ENCODE measurements at places on chromosomes 3 and 15.
A peak's percentile ranks its signal among the peaks of the same experiment; 100 is the strongest.

- no peak for DNase-seq
Measured at GRCh38 chr15:39488961-39489360, 91.9 kb upstream of the THBS1 start.

DNA sequence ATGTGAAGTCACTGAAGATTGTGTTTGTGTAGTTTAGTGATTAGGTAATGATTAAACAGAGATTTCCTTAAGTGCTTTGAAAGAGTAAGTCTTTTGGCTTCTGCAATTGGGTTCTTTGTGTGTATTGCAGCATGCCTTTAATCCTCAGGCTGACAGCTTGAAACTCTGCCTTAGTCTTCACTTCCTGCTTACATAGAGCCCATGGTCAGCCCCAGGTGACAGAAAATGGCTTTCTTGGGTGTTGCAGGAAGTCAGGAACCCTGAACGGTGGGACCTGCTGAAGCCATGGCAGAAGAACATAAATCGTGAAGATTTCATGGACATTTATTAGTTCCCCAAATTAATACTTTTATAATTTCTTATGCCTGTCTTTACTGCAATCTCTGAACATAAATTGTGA, 61.3 kb downstream of the KBTBD8 start:
- DNase-seq, result no peak

GRCh38 chr3:158528076-158528674, 42.8 kb upstream of the MLF1 start:
- DNase-seq, result no peak

- peak; percentile 76 for DNase-seq
Measured at GRCh38 chr3:45929042-45929679, 14.1 kb upstream of the CXCR6 start.

DNA sequence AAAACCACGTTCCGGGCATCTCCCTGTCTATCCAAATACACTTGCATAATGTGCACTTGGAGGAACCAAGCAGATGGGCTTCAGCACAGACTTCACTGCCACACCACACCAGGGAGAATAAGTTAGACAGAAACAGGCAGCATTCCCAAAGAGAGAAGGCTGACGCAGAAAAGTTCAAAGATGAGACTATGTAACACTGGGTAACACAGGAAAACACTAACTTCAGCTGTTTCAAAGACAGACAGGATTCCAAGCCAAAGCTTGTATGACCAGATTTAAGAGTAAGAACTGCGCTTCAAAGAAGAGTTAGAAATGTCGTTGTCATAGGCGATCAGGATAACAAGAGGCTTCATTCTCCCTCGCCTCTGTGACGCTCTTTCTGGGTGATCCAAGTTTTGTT, 19.9 kb downstream of the SLC51A start:
- DNase-seq, result no peak

GRCh38 chr3:133931084-133931483, 35.4 kb upstream of the RAB6B start:
- no peak for DNase-seq

- no peak for DNase-seq
Measured at GRCh38 chr3:139117136-139117675, 72.5 kb upstream of the PRR23C start.

GRCh38 chr3:67037615-67038014, 39.5 kb downstream of the KBTBD8 start:
- no peak for DNase-seq

DNA sequence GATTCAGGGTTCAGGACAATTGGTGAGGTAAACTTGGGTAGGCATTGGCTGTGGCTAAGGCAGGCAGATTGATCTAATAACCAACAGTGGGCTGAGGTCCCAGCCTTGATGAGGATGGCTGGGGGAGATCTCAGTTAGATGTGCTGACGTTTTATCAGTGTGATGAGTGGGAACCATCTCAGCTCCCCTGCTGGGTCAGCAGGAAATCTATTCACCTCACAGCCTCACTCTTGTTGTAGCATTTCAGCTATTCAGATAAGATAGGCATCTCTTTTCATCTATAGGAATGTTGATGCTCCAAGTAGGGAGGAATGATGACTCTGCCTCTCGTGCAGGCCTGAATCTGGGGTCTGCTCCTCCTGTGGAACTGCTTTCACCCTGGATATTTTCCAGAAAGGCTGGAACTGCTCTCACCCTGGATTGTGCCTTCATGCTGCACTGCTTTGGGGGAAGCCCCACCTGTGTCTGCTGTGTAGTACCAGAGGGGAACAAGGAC, 973.7 kb downstream of the NSUN3 start:
- no peak for DNase-seq

DNA sequence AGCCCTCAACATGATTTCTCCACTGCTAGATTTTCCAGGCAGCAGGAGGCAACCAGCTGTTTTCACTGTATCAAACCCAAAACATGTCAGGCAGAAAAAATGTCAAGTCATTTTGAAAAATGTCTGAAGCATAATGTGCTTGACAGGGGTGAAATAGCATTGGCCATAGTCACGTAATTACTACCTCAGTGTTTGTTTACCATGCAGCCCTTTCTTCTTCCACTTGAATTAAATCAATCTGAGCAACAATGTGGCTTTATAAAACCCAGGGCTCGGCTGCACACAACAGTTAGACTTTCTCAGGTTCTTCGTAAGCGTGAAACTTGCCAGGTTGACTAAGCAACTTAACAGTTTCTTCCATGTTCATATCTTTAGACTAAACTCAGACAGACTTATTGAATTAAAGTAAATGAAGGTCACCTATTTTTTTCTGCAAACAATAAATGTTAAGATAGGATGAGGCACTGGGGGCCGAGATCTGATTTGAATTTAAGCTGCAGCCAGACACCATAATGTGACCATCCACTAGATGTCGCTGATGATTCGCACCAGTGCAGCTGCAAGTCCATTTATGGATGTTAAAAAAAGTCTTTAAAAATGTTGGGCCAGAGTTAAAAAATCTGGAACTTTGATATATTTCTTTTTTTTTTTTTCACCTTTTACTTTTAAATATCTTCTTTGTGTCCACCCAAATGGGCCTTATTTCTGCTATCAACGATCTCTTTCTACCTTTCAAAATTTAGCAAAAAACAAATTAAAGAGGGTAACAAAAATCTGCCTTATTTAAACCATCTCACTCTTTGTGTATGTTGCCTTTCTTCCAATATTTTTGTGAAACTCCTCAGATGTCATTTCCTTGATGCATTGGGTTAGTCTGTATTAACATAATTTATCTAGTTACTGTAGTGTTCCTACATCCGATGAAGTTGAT, 305.9 kb downstream of the CACNA2D3 start:
- DNase-seq, result peak; percentile 45

DNA sequence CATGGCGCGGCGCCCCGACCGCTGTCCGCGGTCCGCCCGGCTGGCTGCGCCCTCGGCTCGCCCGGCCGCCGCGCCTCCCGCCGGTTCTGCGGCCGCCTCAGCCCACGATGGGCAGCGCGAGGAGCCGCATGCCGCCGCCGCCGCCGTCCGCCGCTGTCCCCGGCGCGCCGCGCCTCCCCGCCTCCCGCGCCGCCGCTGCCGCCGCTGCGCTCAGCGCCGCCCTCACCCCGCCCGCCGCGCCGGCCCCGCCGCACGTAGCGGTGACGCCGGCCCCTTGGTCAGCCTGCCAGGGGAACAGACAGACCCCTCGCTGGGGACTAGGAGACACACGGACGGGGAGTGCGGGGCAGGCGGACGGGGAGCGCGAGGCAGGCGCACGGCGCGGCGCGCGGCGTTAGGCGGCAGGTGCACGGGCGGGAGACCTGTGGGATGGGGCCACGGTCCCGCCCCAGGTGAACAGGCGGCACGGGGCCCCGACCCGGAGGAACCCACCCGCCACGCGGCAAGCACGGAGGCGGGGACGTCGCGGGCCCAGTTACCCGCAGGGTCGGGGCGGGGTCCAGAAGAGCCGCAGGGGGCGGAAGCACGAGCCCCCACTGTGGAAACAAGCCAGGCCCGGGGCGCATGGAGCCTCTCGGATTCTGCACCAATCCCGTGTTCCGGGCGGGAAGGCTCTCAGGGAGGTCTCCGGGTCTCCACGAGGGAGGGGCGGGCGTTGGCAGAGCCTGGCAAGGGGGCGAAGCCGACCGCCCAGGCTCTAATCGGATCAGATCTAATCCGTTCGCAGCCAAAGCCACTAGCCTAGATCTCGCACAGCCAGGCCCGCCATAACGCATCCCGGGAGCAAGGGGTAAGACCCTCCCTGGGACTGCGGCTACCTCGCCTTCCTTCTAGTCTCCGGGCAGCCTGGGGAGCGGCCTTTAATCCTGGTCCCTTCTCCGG, at the start of gene CSPG5:
CSPG5 (minus strand) TSS at position 175 of the 942 bp plus-strand sequence; CDS start at position 3, 172 bp downstream.
- DNase-seq, result peak; percentile 44

- DNase-seq, result no peak
Measured at GRCh38 chr3:44952689-44953088, 23.3 kb downstream of the ZDHHC3 start.

- DNase-seq, result no peak
Measured at GRCh38 chr3:84683493-84683892, 275.3 kb upstream of the CADM2 start.

- DNase-seq, result no peak
Measured at GRCh38 chr3:194812176-194812575, 126.5 kb downstream of the FAM43A start.

- peak; percentile 93 for DNase-seq
Measured at GRCh38 chr15:88467073-88467934, at the start of the genes MRPL46 and MRPS11. MRPL46 (minus strand) TSS chr15:88467388; CDS start chr15:88467377, 11 bp downstream. MRPS11 (plus strand) TSS chr15:88467708; CDS start chr15:88467718, 10 bp downstream.

DNA sequence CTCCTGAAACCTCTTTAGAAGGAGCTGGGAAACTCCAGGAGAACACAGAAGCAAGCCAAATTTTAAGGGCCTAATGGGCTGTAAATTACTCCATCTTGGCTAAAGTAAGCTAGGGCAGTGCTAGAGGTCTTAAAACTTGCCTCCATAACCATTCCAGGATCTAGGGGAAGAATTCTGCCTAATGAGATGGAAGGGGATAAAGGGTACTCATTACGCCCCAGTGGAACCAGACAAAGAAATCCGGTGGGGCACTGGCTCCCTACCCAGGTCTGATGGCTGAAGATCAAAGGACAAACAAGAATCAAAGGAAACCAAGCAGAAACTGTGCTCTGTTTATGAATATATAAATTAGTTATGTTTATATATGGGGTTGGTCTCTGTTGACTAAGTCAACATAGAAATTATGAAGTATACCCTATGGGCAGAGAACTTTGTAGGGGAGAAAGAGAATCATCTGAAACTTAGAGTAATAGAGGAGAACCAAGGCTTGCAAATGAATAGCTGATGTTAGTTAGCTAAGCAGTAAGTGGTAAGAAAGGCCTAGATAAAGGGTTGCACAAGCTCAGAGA, 57.8 kb downstream of the NCEH1 start:
- no peak for DNase-seq

DNA sequence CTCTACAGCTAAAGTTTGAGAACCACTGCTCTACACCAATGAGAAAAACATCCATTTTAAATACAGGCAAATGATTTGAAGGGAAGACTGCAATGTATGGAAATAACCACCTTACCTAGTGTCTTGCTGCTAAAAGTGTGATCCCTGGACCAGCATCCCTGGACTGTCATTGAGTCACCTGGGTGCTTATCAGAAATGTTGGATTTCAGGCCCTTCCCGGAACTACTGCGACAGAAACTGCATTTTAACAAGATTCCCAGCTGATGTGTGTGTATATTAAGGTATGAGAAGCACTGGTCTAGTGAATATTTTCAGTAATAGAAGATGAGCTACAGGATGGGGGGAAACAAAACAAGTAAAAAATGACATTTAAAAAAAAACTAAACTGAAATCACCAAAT, 324.1 kb downstream of the MECOM start:
- no peak for DNase-seq
